ENCODE measurements at places on chromosomes 16 and 17.
A peak's percentile ranks its signal among the peaks of the same experiment; 100 is the strongest.

GRCh38 chr16:61770301-61770700 lies 265.9 kb downstream of the CDH8 start:
- no peak for DNase-seq

DNA sequence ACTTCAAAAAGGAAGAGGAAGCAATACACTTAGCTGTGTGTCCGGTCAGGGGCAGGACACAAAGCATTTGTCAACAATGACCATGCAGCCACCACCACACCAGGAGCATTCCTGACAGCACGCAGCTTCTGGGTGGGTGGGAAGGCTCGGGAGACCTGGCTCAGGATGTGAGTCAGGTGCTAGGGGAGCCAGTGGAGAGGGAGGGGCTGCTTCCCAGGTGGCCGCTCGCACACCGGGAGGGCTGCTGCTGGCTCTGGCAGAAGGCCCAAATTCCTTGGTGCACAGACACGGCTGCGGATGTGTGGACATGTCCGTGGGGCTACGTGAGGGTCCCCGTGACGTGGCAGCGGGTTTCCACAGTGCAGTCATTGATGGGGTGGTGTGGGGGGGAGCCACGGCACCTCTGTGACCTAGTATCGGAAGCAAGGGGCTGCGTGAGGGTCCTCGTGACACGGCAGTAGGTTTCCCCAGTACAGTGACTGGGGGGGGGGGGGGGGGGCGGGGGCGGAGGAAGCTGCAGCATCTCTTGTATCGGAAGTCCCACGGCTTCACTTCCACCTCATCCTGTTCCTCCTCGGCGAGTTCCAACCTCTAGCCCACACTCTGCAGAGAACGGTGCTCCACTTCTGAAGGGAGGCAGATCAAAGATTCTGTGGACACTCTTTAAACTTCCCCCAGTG lies 112.8 kb downstream of the ZNF778 start:
- DNase-seq = no peak

DNA sequence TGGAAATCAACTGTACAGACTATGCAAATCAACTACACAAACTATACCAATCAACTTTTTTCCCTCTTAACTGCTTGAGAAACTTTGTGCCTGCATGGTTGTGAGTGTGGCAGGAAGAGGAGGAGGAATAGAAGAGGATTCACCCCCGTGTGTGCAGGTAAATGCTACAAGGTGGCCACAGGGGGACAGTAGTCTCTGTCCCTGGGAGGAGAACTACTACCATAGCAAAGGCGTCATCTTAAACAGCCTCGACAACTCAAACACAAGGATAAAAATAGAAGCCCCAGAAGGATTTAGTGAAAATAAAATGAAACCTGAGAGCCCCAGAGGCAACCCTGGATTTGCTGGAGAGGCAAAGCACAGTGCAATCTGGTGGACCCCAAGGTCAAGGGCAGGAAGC lies 199.5 kb upstream of the DYNLRB2 start:
- DNase-seq = no peak

- DNase-seq = no peak
These were observed 25.8 kb downstream of the SRCIN1 start for GRCh38 chr17:38579934-38580333.

- DNase-seq = no peak
These were observed 18.8 kb downstream of the TOM1L1 start for GRCh38 chr17:54919425-54919824.

DNA sequence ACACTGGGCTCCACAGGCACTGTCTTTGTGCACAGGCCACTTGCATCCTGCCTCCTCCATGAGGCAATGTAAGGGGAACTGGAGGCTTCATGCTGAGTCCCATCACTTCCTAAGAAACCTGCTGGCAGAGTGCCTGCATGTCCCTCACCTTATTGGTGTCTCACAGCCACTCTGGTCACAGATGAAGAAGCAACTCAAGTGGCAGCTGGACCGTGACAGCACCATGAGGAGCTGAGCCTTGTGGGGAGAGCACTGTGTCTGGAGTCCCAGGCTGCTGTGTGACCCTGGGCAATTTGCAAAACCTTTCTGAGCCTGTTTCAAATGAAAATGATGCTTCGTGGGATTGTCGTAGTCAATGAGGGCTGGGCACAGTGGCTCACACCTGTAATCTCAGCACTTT lies 19.5 kb downstream of the ANKRD40 start:
- no peak for DNase-seq

GRCh38 chr16:85569615-85570212 lies 43.4 kb upstream of the GSE1 start:
- DNase-seq = no peak

DNA sequence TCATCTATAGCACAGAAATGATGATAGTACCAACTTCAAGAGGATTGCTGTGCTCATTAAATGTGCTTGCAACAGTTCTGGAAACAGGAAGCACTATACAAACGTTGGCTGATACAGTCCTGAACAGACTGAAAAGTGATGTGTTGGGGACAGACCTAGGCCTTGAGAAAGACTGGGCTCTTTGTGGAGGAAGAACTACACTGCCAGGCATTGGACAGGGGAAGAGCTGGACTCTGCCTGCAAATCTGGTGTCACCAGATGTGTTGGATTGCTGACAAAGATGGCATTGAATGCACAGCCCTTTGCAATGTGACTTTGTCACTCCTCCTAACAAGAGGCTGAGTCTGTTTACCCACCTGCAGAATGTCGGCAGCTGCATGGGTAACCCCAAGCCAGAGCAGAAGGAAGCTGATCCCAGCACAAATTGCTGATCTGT lies 12.4 kb upstream of the ST6GALNAC2 start:
- DNase-seq = no peak

- no peak for DNase-seq
These were observed at the start of gene NT5M for GRCh38 chr17:17303010-17303846. NT5M (plus strand) TSS chr17:17303373; CDS start chr17:17303551, 178 bp downstream.

GRCh38 chr16:30032083-30032819 lies 1.2 kb upstream of the TLCD3B start:
- no peak for DNase-seq

DNA sequence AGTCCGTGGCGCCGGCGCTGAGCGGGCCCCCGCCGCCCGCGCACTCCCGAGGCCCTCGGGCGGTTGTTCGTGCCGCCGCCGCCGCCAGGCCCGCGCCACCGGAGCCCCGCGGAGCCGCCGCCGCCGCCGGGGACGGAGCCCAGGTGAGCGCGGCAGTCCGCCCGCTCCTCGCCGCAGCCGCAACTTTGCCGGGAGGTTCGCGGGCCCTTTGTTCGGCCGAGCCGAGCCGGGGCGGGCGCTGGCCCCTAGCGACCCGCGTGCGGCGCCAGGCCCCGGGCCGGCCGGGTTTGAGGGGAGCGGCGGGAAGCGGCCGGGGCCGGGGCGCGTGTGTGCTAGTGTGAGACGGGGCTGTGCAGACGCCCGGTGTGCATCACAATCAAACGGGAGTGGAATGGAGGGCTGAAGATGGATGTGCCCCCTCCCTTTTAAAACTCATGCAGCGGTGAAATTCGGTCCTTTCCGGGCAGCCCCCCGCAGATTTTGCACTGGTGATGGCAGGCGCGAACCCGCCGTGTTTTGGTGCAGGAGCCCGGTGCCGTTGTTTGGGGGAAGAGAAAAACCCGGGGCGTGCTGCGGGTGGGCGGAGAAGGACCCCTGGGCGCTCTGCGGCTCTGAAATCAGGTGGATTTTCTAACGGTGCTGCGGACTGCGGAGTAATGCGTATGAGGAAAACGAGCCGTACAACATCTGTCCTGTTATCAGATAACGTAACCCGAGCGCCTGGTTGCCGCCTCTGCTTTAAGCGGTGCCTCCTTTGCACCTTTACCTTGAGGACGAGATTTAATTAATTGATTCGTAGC lies 823 bp downstream of the TNRC6C start:
- no peak for DNase-seq

DNA sequence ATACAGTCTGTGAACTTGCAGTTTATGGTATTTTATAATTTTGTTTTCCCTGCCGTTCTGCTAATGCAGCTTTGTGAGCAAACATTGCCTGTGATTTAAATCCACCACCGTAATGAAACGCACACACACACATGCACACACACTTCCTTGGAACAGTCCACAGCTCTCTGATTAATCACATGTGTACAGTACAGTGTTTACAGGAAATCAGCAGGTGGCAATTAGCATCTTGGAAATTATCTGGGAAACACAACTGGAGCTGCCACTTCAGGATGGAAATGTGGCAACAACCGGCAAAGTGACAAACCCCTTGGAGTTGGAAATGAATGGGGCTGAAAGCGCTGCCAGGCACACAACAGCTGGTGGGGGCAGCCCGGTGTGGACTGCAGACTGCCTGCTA lies 12.9 kb upstream of the ZKSCAN2 start:
- no peak for DNase-seq

GRCh38 chr16:84699712-84700445 lies at the start of gene USP10:
USP10 (plus strand) TSS chr16:84700000; CDS start chr16:84700091, 91 bp downstream.
- no peak for DNase-seq

GRCh38 chr17:66579556-66579955 lies 255.4 kb upstream of the CACNG5 start:
- no peak for DNase-seq

DNA sequence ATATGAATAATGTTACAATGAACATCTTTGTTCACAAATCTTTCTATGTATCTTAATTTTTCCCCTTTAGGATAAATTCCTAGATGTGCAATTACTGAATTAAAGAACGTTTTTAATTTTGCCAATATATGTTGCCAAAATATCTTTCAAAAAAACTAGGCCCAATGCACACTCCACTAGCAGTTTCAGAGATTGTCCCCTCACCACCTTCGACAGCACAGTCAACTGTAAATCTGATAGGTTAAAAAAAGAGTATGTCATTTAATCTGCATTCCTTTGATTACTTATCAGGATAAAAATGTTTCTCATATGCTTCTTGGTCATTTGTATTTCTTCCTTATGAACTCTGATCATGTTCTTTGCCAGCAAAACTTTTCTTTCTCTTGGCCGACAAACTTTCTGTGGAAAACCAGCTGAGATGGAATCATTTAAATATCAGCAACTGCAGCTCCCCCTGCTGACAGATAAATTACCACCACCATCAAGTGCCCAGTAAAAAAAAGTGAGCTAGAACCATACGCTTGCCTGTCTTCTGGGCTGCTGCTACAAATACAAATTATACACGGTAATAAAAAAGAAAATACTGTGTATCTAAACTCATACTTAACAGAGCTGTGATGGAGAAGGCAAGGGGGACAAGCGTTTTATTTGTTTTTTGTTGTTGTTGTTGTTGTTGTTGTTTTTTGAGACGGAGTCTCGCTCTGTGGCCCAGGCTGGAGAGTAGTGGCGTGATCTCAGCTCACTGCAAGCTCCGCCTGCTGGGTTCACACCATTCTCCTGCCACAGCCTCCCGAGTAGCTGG lies 19.6 kb upstream of the KANSL1 start:
- DNase-seq = peak; percentile 54

DNA sequence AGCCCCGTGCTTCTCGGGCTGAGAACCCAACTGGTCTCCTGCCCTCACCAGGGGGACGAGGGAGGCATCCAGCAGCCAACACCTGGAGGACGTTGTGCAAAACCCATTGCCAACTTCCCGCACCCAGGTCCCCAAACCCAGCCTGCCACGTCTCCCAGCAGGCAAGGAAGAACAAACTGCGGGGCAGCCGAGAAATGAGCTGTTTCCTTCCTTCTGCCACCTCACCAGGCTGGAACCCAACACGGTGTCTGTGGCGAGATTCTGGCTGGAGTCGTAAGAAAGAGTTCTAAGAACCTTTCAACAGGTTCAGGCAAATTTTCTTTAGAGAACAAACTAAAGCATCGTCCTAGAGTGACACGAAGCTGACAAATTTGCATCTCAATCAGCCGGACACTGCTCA lies 3.6 kb downstream of the SLC43A2 start:
- DNase-seq = no peak

DNA sequence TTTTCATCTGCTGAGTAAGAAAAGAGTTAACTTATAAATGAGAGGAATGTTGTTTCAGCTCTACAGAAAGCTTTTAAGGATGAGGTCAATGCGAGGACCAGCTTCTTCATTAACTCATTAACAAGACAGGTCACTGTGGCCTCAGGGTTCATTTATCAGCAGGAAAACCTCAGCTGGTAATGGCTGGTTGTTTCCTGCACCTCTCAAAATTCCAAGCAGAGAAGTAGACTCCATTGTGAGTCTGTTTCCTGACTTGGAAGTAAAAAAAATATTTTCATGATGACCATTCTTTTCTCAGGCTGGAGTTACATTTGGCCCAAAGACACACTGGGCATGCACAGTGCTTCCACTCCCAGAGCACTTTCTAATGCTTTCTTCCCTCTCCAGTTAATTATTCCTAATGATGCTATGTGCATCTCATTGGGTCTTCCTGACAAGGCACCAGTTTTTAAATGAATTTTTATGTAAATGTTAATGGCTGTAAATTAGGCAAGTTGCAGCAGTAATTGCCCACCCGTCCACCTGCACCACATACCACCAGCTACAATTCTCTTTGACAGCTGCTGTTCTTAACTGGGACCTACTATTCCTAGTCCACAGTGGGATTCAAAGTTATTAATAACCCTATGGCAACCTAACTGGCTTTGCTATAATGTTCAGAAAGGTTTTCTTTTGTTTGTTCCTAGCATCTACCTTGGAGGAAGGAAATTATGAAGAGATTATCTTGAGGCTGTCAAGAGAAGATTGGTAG lies 89.5 kb upstream of the BCAR1 start:
- DNase-seq = no peak

- no peak for DNase-seq
These were observed 9.2 kb upstream of the CD300A start for GRCh38 chr17:74457146-74457819.
